Heart right ventricle (tissue), 16 donors: ENCODE measurements at places on chromosomes 12 and 14. TPM values are rescaled to one million over a fixed set of nuclear protein-coding genes. Genes with fewer than 3 reads are reported as not detected.

GRCh38 chr12:96099986-96100385, 64.6 kb upstream of the LTA4H start:
- no peak for DNase-seq

GRCh38 chr14:53953828-53954550, 2.6 kb downstream of the BMP4 start:
- peak; percentile 40 for DNase-seq

Gene PROX2
- polyA plus RNA-seq: not detected

Gene SLC6A13
- polyA plus RNA-seq: 5.6 TPM

DNA sequence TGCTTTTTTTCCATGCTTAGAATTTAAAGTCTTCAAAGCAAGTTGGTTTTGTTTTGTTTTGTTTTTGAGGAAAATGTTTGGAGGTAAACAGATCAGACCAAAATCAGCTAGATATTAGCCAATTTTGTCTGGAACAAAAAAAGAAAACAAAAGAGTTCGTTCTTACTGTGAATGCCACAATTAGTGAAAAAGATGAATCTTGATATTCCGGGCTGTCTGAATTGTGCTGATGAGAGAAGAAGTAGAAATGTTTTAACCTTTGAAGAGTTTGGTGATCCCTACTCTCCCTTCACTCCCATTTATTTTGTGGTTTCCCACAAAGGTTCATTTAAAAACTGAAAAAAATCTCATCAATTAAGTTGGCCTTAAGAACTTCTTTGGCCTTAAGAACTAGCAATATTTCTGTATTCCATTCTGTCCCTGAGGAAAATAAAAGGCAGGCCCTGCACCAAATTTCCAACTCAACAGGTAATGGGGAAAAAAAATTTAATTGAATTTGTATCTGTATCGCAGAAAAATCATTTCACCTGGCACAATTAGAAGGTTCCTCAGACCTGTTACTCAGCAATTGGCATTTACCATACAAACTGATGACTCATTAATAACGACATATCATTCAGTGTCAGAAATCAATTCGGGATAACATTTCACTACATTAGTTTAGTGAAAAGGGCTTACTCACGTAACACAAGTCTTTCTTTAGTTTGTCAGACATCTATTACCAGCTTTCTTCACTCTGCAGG, 562 bp upstream of the GLIPR1L2 start:
- no peak for DNase-seq

Gene UNC119B
- 9.5 TPM for polyA plus RNA-seq
